Tibial artery (tissue), 4 donors: ENCODE measurements at places on chromosomes 12 and 14.

GRCh38 chr12:124507188-124508109, 60.0 kb downstream of the NCOR2 start:
- DNase-seq: no peak

GRCh38 chr12:57549909-57550640, at the start of gene KIF5A:
Gene KIF5A (plus strand): TSS chr12:57550044. CDS start chr12:57550272, 228 bp downstream.
- peak; percentile 67 for DNase-seq

DNA sequence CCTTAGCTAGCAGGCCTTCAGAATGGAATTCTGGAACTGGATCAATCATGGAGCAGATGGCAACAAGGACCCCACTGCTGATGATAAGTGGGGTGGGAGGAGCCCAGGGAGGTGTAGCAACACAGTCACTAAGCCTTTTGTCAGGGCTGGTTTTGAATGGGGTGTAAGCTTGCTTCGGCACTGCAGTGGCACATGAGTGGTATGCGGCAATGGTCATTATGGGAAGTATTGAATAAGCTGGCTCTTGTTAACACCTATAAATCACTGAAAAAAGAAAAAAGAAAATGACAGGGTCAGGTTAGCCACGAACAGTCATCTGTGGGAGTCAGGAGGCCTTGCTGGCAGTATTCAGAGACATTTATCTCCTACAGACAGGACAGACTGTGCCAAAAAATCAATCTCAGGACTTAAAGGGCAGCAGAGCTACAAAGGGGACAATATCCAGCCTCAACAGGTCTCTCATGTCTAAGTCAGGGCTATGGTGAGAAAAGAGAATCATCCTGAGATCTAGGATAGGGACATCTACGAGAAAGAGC, 19.1 kb downstream of the CDKL1 start:
- DNase-seq: no peak

GRCh38 chr14:69363055-69363454, 35.0 kb downstream of the ERH start:
- DNase-seq: peak; percentile 41

- DNase-seq: no peak
Observed at GRCh38 chr12:43893670-43894069, 57.8 kb downstream of the TMEM117 start.

- no peak for DNase-seq
Observed at GRCh38 chr12:115101520-115101919, 417.5 kb upstream of the TBX3 start.

DNA sequence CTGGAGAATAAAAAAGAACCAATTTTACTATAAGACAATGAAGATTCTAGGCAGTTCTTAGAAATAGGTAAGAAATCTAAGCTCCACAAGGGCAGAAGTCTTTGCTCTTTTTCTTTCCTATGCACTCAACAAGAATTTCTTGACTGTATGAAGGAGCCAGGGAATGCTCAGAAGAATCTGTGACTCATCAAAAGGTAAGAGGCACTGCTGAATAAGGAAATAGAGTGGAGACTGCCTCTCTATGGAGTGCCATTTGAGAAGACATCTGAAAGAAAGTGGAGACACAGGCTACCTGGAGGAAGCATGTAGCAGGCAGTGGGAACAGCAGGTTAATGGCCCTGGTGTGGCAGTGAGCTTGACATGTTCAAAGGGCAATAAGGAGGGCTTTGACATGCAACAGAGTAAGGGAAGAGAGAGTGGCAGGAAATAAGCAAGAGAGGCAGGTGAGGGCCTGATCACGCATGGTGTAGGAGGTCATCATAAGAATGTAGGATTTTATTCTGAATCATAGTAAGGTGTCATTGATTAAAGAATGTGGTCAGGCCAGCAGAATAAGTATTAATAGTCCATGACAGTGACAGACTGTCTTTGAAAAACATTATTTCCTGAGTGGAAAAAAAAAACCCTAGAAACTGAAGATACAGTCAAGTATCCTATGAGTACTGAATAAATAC, 446.7 kb upstream of the GARIN6 start:
- no peak for DNase-seq

DNA sequence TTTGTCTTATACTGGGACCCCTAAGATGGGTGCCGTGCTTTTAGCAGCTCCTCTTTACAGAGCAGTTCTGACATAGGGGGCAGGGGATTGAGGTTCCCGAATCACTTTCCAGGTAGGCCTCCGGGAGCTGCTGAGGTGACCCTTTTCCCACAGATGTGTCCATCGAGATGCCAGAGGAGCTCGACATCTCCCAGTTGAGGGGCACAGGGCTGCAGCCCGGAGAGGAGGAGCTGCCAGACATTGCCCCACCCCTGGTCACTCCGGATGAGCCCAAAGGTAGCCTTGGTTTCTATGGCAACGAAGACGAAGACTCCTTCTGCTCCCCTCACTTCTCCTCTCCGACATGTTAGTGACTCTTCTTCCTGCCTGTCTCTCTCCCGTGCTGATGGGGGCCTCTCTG, 4.3 kb upstream of the TPI1 start:
- no peak for DNase-seq

DNA sequence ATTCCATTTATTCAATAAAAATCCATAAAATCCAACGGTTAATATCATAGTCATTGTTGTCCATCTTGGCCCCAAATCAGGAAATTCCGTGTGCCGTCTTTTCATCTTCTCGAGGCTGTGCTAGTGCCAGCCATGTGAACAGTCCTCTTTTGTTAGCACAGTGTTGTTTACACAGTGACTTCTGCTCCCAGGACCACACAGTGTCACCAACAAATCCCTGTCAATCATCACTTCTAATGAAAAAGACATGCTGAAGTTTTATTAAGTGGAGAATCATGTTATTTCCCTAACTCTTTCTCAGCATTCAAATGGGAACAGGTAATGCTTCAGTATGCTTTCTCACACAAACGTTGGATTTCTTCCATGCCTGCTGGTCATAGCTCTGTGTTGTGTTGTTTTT, 1.9 kb upstream of the SLCO1A2 start:
- DNase-seq: no peak

DNA sequence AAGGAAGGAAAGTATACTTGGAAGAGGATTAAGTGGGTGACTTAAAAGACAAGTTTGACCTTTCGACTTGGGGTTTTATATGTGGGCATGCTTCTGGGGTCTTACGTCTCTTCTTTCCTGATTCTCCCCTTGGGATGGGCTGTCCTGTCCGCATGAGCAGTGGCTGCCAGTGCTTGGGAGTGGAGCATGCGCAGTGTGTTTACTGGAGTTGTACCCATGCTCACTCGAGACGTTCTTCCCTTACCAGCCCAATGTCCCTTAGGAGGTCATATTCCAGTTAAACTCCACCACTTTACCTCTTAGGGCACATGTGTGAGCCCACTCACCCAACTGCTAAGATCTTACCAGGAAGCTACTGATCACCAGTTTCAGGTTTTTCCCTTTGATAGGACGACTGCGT, 20.0 kb upstream of the CHST11 start:
- DNase-seq: no peak

DNA sequence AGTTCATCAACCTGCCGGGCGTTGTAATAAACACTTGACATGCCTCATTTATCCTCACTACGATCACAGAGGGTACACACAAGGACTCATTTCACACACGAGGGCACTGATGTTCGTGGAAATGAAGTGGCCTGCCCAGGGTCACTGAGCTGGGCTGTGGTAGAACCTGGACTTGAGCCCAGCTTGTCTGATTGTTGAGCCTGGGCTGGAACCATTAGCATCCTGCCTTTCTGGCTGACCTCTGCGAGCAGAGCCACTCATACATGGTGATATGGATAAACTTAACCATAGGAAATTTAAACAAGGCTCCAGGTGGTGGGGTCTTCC, 16.6 kb upstream of the JDP2 start:
- DNase-seq: no peak

DNA sequence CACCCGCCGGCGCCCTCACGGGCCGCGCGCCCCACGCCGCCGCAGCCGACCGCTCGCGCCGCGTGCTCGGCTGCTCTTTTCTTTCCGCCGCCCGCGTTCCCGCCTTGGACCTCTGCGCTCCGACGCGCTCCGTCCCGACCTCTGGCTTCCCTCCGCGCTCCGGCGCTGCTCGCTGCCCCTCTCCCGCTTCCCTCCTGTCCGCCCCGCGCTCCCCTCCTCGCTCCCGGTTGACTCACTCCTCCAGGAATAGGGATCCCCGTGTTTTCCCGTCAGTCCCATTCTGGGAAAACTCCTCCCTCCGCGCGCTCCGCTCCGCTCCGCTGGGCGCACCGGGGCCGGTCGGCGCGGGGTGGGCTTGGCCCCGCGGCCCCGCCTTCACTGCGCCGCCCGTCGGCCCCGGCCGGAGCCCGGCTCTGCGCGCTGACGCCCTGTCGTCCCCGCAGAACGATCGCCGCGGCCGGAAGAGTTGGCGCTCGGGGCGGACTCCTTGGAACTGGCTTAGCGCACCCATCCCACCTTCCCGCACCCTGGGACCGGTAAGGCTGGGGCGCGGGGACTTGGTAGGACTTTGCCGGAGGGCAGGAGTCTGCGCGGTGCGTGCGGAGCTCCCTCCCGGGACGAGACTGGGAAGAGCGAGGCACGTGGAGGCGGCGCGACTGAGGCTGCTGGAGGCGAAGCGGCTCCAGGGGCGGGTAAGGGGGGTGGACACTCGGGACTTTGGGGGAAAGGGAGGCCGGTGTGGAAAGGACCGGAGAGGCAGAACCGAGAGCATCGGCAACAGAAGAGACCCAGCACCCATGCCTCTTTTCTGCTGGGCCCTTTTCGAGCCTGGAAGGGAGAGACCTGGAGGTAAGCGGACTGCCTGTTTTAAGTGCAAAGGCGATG, 550 bp downstream of the TEAD4 start:
- DNase-seq: peak; percentile 82

DNA sequence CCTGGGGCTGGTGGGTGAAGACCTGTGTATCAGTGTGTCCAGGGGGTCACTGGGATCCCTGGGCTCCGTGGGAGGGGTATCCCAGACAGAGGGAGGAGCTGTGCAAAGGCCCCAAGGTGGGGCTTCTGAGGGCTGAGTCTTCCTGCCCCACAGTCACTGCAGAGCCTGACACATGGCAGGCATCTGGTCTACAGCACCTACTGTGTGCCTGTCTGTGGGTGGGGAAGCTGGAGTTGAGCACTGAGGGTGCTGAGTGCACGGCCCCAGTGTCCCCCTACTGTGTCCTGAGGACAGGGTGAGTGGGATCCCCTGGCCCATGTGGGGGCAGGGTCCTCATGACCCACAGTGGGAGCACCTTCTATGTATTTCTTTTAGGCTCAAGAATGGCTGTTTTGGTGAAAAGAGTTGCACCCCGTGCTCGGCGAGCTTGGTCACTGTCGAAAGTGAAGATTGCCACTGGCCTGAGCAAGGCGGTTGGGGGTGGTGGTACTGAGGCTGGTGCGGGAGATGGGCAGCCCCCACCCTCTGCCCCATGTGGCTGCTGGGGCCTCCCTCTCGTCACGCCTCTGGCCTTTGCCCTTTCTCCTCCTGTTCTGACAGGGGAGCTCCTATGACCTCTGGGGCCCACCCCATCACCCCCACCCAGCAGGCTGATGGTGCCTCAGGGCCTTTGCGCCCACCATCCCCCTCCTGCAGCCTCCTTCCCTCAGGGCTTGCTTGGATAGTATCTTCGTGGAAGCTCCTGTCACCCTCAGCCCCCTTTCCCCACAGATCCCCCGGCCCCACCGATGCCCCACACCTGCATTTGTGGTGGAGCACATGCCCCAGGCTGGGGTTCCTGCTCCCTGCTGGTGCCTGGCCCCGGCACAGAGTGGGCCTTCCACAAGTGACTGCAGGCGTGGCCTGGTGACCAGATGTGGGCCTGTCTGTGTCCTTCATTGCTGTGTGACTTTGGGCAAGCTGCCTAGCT, 55.8 kb downstream of the BEGAIN start:
- peak; percentile 54 for DNase-seq

GRCh38 chr12:49582201-49582600, 14.3 kb upstream of the MCRS1 start:
- DNase-seq: no peak

DNA sequence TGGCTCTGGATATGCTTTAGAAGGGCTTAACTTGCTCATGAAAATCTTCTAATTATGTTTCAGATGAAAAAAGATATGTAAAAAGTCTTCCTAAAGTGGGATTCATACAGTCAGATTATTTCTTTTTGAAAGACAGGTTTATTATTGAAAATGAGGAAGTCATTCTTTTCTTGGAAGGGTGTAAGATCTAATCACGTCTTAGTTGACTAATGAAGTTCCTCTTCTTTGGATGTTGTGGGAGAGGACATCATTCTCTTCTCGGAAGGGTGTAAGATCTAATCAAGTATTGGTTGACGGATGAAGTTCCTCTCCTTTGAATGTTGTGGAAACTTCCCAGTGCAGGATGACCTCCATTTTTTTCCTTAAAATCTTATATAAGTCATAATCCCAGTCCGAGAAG, 74.9 kb downstream of the ALG10 start:
- no peak for DNase-seq

- no peak for DNase-seq
Observed at GRCh38 chr14:80358112-80358511, 146.8 kb upstream of the DIO2 start.

- DNase-seq: no peak
Observed at GRCh38 chr12:101968770-101969169, 91.4 kb downstream of the DRAM1 start.

GRCh38 chr14:20563971-20564370, 3.1 kb upstream of the RNASE9 start:
- no peak for DNase-seq

GRCh38 chr14:24213866-24214662, 776 bp upstream of the CHMP4A start:
- peak; percentile 13 for DNase-seq
